Fibroblast of skin of left biceps (primary cell): ENCODE measurements at places on chromosomes 1 and 21.

- DNase-seq: no peak
Measured at GRCh38 chr21:15624646-15625045, 105.1 kb upstream of the USP25 start.

DNA sequence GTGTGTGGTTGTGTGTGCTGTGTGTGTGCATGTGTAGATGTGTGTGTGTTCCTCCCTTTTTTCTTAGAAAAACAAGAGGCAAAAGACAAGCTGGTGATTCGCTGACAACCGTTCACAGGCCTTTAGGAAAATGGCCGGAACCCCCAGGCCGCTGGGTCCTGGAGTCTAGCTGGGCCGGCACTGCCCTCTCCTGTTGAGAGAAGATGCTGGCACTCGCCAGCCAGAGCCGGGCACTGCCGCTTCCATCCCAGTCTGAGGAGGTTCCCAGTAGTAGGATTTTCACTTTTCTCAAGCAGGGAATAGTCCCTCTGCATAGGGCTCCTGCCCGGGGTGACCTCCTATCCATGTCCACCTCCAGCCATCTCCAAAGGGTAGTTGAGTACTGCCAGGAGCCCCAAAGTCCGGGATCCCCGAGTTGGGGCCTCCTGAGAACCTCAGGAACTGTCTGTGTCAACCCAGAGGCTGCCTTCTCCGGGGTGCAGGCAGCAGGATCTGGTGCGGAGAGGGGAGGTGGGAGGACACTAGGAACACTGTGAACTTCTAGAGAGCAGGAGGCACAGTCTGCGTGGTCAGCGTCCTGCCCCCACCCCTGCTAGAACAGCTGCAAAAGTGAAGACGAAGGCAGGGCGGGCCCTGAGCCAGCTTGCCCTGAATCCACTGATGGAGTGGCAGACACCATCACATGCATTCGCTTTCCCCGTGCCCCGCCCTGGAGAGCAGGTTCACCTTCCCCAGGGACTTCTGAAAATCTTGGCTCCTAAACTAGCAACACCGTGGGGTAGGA, 44.1 kb upstream of the ARHGEF16 start:
- DNase-seq: peak; percentile 7

DNA sequence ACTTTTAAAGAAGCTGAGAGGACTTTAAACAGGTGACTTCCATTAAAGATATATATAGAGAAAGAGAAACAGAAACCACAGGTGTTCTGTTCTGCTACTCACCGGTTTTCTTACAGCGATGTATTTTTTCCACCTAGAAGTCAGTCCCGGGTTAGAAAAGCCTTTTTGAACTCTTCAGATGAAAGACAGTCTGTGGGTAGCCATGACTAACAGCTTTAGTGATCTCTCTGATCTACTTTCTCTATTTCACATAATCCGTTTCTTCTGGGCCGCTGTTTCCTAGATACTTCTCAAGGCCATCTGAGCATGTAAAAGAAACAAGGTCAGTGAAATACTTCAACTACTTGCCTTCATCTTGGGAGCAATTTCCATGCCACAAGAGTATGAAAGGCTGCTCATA, 25.1 kb downstream of the WDR64 start:
- no peak for DNase-seq

GRCh38 chr1:9316080-9316444, 23.4 kb downstream of the SPSB1 start:
- DNase-seq: no peak

DNA sequence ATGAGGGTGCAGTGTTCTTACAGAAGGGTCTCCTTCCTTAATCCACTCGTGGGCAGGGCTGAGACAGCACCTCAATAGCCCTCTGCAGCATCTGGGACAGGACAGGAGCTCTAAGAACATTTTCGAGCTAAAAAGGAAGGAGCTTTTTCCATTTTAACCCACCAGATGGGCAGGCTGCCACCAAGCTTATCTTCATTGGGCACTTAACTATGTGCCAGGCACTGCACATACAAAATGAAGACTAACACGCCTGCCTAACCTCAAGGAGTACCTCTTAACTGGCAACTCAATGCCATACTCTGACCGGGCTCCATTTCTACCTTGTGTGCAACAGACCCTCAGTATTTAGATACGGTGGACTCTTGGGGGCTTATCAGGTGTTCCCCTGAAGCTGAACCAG, 48.2 kb downstream of the SSBP3 start:
- no peak for DNase-seq

- DNase-seq: no peak
Measured at GRCh38 chr1:173421286-173421685, 55.8 kb upstream of the PRDX6 start.

DNA sequence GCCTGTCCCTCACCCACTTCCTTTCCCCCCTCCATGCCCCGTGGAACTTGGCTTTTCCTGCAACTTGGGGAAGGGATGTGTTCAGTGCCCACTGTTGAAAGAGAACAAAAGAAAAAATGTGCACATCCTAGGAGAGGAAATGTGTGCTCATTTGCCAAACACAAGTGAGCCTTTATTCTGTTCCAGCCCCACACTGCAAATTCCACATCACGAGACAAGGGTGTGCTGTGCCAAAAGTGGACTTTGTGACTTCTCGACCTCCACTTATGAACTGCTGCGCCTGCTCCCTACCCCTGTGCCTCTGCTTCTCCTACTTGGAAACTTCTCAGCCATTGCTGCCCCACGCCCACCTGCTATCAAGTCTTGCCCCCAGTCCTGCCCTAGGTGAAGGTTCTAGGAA, 97.0 kb upstream of the GRIK3 start:
- DNase-seq: no peak

- DNase-seq: no peak
Measured at GRCh38 chr1:219153723-219154122, 20.0 kb upstream of the LYPLAL1 start.

DNA sequence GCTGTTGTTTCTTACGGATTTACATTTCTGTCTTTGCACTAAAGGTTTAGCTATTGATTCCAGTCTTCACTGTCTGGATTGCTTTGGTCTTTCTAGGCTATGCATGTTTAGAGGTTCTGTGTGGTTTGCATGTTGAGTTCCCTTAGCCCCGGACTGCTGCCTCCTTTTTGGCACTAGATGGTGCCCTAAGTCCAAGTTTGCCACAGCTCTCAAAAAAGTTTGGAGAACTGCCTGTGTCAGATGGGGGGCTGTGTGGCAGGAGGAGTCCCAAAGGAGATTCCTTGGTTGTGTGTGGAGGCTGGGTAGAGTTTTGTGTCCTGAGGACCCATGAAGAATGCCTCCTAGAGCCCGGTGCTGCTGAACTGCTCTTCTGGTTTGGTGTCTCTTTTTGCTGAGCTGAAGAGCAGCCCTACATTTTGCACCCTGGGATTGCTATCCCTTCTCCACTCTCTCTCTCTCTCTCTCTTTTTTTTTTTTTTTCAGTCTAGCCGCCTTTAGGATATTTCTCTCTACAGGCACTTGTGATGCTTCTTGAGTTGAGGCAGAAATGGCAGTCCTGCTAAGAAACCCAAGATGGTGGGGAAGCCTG, 74.4 kb downstream of the PTGS2 start:
- peak; percentile 57 for DNase-seq

GRCh38 chr1:45669859-45670655, 16.3 kb downstream of the GPBP1L1 start:
- no peak for DNase-seq

DNA sequence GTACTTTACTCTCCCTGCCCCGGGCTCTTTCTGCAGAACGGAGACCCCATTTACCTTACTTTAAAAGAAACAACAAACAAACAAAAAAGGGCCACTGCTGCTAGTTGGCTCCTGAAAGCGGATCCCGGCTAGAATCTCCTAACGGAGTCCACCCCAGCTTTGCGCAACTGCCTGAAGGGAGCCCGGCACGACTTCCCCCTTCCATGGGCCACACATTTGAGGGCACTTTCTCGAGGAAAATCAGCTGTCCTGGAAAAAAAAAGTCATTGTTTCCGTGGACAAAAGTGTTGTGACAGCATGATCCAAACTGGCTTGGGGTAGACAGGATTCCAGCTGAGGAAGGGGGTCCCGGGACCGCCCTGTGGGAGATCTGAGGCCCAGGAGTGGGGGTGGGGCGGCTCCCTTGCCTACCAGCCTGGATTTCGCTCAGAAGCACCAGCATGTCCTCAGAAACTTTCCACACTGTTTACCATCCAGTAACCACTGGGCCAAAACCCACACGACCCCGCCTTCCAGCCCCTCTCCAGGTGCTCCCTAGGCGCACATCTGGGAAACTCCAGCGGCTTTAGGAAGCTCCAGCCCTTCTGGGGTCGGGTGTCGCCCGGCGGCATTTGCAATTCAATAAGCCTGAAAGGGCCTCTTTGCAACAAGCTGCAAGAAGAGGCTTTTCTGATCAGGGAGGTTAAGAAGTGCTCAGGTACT, 4.8 kb downstream of the RIPK4 start:
- DNase-seq: no peak

DNA sequence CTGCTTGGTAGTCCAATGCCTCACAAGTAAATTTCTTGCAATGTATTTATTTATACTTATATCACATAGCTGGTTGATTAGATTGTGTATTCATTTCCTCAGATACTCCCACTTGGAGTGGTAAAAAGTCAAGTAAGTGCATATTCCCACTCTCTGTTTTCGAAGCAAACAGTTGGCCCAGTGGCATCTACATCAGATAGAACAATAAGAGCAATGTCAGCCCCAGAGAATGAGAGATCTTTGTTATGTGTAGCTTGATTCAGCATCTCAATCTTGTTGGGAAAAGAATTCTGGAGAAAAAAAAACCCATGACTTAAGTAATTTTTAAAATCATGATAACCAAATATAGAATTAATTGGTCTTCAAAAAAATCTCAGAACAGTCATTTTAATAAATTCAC, 25.5 kb downstream of the RGL1 start:
- DNase-seq: no peak

- DNase-seq: no peak
Measured at GRCh38 chr1:9093091-9093490, 23.7 kb upstream of the SLC2A5 start.

GRCh38 chr1:23188434-23188884, 19.8 kb upstream of the LUZP1 start:
- DNase-seq: no peak

GRCh38 chr1:63509718-63510117, 13.3 kb downstream of the ITGB3BP start:
- no peak for DNase-seq

- no peak for DNase-seq
Measured at GRCh38 chr1:2135941-2136340, 58.6 kb downstream of the FAAP20 start.

DNA sequence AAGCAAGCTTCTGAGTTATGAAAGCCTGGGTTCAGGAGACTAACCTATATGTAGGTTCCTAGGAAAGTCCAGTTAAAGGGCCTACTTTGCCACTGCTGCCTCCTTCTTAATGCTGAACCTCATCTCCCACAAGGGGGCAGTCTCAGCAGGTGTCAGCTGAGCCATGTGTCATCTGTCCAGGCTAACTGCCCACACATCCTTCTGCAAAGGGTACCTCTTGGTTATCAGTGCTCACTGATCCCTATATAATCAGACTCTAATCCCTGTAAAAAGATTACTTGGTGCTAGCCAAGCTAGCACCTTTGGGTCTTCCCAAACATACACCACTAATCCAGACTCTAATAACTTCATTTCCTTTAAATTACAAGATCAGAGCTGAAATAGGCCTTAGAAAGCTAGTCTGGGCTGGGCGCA, 9.0 kb downstream of the PRDX1 start:
- DNase-seq: no peak

DNA sequence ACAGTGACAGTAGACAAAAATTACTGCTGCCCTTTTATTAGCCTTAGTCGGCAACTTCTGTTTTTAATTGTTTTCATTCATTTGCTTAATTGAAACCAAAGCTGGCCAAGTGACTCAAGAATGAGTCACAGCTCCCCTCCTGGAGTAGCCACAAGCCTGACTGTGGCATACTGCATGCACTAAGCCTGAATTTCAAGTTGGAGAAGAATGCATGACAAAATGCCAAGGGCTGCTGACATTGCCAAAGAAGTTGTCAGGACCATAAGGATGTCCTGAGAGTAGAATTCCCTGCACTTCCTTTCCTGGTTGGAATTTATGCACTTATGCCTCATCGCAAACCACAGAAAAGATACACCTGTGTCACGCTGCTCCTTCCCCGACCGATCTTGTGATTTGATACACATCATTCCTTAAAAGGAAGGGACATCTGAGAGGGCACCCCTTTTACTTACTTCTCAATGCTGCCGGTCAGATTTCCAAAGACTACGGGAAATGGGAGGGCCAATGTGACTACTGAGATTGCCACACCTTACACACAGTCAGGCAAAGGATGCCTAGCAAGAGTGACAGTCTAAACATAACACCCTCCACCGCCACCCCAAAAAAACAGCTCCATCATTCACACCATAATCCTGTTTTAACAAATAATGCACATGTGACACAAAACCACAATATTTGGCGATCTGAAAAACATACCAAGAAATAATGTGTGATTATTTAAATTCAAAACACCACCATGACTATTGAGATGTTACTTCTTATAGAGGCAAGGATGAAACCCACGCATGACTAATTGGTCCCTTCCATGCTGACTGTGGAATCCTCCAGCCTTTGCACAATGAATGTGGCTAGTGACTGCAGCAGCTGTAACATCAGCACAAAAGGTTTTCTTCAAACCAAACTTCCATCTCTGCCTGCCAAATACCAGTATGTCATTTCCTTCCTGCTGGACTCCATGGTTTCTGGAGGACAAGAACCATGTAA, 28.2 kb downstream of the VAV3 start:
- DNase-seq: peak; percentile 93

GRCh38 chr1:198212675-198213074, 55.9 kb downstream of the NEK7 start:
- peak; percentile 29 for DNase-seq

- DNase-seq: no peak
Measured at GRCh38 chr1:184562806-184563205, 176.0 kb downstream of the C1orf21 start.

- no peak for DNase-seq
Measured at GRCh38 chr1:220076861-220077762, 12.5 kb downstream of the BPNT1 start.

- DNase-seq: no peak
Measured at GRCh38 chr1:155970531-155971167, 7.7 kb downstream of the ARHGEF2 start.

DNA sequence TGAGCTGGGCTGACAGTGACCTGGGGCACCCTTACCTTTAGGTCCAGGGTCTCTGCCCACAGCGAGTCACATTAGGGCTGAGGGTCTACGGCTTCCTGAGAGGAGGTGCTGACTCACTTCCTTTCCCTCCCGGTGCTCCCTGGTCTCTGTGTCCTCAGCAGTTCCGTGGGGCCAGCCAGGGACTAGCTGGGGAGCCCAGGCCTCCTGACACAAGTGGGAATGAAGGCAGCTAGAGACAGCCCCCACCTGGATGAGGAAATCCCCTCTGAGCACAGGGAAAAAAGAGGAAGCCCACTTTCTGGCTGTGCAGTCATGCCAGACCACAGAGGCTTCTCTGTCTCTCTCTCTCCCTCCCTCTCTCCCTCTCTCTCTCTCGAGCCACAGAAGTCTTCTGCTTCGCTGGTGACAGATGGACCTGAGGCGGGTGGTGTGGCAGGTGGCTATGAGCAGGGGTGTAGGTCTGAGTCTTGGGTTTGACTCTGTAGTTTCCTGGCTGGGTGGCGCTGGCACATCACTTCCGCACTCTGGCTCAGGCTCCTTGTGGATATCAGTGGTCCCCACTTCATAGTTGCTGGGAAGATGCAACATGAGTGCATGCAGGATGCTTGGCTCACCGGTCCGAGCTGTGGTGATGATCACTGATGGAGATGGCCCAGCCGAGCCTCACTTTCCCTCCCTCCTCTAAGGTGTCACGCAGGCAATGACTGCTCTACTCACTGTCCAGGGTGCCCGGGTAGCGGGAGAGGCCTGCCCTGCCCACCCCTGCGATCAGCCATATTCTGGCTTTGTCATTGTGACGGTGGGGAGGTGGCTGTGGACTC, 3.5 kb downstream of the SLC66A1 start:
- no peak for DNase-seq

GRCh38 chr1:44628962-44629756, 45.1 kb downstream of the TMEM53 start:
- peak; percentile 45 for DNase-seq
